ENCODE measurements at places on chromosomes 12 and 14.

DNA sequence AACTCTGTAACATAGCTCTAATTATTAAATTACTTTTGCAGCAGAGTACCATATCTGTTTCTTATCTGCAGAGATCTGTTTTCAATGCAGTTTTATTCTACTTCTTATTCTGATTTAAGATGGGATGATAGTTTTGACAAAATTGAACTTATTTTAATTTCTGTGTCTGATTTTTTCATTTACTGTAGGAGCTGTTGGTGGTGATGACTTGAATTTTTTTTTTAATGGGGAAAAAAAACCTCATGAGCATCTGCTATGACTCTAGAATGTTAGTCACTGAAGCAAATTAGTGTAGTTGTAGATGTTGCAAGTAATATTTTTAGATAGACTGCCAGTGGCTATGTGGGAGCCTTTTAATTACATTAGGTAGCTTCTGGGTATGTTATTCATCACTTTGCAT lies 23.4 kb downstream of the DNM1L start:
- no peak for ATAC-seq

DNA sequence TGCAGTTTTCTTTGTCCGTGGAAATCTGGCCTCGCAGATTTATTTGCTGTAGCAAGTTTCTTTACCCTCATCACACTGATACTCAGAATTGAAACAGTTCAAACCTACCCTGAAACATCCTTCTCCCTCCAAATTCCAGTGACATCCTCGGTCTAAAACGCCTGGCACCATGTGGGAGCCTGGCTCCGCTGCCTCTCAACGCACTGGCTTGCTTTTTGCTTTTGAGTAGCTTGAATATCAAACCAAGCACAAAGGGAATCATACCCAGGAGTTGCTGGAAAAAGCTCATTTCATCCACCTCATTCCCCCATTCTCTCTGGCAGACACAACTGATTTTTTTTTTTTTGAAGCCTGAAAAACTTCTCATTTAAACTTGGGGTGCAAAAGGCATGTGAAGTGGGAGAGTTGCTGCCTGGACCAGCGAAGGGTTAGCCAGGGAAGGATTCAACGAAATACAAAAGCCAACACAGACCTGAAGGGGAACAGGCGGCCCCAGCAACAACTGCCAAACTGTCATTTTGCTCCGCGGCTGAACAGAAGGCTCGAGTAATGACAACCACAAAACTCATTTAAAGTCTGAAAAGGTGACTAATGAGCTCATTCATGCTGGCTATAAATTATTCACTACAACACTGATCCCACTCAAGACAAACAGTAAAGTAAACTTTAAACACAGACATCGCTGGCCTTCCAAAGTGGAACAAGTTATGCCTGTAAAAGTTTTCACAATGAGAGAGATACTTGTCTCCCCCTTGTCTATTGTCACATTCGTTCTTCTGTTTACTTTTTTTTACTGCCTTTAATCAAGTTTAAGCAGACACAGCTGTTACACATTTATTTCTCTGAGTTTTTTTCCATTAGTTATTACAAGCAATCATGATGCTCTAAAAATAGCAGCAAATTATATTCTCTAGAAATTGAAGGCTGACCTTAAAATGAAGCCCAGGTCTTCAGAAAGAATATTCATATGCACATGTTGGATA lies 12.5 kb upstream of the FOXN3 start:
- no peak for ATAC-seq

- no peak for ATAC-seq
These were observed 18.8 kb downstream of the EGLN3 start for GRCh38 chr14:33932033-33932432.

DNA sequence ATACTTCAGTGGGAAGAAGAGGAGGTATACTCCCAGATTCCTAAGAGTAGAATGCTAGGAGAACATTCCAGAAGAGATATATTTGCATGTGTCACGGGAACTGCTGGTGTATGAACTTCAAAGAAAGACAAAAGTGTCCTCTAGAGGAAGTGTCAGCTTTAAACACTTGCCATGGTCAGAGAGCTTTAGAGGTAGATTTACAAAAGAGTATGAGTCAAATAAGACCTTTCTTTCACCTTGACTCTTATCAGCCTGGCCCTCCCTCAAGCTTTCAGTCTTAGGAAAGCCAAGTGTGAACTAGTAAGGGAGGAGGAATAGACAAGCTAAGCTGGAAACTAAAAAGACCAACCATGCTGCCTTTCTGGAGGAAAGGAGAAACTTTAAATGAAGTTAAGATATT lies 34.7 kb downstream of the COX8C start:
- ATAC-seq, result peak; percentile 68

DNA sequence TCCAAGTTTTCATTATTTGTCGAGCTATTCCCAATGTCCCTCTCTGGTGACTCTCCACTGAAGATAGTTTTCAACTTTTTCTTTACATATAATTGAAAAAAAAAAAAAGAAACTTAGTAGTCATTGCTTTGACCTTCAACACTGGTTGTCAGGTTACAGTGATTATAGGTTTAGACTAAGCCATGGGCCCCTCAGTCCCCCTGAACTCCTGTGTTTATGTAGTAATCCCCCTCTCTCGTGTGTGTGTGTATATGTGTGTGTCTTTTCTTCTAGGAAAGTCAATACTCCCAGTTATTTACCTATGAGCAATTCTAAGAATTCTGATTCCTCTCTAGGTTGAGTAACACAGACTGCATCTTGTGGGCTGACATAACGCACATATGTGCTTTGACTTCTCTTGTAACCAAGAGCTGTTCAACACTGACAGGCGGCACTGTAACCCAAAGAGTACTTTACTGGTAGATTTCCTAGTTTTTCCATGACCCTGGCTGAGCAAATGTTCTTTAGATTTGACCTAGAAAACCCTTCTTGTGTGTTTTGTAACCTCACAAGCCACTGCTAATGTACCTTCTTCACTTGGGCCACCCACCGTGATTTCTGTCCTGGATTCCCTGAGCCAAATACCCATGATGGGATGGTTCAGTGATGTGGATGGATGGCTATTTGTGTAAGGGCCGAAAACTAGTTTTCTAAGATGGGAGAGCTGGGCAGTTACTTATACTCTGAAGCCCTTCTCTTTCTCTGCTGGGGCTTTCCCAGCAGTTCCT lies 15.0 kb upstream of the MANSC4 start:
- ATAC-seq, result no peak

- no peak for ATAC-seq
These were observed 216.7 kb upstream of the TMTC1 start for GRCh38 chr12:30000401-30000800.

DNA sequence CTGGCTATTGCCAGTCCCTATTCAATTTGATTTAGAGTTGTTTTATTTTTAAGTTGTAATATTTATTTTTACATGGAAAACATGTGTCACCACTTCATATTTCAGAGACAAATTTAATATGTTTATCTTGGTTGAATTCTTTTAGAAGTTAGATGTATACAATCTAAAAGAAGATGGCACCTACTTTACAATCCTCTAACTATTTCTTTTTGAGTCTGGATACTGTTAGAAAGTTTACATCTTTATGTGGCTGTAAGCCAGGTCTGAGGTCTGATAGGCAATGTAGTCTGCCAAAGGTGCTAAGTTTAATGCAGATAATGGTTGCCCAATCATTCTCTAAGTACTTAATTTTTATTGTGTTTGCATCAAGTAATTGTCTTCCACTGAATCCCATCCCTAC lies 7.2 kb upstream of the LMO3 start:
- no peak for ATAC-seq

DNA sequence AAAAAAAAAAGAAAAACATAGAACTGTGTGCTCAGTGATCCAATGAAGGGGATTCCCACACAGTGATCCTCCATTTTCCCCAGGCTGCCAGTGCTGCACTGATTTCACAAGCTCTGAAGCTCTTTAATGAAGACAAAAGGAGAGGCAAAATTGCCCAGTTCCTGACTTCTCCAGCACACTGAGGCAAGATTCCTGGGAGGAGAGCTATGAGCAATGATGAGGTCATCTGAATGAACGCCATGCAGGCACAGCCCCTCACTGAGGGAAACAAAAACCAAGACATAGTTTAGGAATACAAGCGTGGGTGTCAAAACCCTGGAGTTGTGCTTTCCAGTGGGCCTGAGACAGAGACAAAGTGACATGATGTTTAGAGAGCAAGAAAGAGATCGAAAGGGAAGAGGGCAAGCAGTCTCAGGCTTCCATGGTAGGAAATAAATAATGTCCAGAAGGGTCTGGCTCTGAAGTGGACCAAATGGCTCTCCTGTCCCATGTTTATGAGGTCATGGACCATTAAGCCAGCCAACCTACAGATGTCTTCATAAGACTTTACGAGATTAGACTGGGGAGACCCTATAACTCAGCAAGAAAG lies 40.9 kb upstream of the SMUG1 start:
- ATAC-seq, result peak; percentile 73

DNA sequence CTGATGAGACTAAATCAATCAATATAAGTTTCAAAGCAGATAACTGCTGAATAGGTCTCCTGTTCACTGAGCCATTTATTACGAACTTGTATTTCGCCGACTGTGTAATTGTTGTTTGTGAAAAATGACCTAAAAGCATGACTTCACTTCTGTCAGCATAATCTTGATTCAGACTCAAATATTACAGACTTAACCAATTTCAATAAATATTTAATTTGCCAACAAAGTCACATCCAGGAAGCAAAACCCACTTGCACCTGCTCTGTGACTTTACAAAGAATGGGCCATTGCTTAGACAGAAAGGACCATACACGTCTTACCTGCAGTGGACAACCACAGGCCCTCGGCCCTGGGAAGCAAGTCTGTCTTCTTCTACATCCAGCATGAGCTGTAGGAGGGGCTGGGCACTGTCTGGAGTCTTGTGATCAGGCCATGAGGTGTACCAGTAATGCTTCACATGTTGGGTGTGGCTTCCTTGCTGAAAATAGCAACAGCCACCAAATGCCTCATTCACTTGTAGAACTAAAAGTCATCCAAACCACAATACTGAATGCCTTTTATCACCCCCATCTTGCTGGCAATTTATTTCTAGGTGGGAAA lies 23.5 kb upstream of the PTPRB start:
- ATAC-seq, result no peak

GRCh38 chr12:50765095-50765911 lies 1.4 kb downstream of the ATF1 start:
- peak; percentile 44 for ATAC-seq

DNA sequence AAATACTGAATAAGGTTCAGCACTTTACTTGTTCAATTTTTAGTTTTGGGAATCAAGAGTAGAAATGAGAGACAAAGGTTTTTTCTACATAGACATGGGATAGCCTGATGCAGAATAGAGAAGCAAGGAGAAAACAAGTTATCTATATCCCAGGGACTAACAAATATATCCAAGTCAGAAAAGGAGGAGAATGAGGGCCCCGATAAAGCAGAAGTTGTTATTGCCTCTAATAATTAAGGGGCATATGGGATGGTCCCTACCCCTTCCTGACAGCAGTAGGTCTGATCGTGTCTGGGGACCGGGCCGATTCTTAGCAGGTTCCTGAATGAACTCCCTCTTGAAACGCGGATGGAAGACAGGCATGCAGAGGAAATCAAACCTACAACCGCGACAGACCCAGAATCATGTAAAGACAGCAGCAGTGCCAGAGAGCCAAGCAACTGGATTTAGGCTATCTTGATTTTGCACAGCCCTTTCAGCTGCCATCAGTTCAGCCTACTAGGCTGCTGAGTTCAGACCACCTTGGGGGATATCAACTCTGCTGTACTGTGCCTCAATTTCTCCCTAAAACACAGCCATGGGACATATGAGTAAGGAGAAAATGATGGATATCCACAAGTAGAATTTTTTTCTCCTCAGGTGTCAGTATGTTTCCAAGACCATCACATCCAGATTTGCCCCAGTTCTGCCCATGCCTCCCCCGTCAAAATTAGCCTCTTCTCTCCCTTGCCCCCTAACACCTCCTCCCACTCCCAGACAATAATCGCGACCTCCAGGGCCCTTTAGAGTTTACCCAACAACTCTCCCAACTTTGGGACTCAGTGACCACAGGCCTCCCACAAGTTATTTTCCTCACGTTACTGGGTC lies 706 bp downstream of the PRMT5 start:
- ATAC-seq, result no peak

DNA sequence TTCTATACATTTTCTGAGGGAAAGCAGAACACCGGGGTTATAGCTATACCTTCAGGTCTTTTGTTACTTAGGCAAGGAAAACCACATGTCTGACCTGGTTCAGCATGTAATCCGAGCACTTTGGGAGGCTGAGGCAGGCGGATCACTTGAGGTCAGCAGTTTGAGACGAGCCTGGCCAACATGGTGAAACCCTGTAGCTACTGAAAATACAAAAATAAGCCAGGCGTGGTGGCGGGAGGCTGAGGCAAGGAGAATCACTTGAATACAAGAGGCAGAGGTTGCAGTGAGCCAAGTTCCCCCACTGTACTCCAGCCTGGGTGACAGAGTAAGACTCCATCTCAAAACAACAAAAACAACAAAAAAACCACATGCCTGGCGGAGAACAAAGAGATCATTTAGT lies 177.6 kb downstream of the ACSS3 start:
- ATAC-seq, result no peak

DNA sequence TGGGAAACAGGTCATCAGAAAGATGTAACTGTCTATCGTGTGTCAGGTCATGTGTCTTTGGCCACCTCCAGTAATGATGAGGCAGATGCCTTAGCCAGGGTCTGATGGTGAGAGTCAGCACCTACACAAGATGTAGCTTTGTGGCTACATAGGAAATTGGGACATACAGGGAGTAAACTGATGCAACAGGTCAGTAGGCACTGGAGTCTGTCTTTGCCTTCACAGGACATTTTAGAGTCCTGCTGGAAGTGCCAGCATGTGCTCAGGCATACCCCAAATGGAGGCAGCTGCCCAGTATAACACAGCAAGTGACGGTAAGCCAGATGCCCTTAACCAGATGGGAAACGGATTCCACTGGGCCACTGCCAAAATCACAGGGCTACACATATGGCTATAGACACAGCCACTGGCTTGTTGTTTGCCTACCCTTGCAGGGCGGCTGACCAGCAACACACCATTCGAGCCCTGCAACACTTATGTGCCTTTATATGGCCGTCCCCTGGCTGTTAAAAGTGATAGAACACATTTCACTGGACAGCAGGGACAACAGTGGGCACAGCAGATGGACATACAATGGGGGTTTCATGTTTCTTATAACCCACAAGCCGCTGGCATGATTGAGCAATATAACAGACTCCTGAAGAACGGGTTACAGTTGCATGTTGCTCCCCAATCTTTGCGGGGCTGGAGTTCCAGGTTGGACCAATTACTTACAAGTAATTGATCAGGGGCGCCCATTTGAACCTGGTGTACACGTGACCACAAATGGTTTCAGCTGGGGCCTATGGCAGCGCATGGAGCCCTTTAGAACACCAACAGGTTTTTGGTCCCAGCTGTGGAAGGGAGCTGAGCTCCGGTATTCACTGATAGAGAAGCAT lies 12.9 kb upstream of the RNASE12 start:
- ATAC-seq, result no peak

Data from stimulated activated memory B cell treated with anti-CD40 and anti-IgM and Interleukin-4, amounts not matched to agents 10 μg/mL and 1 μg/mL and 100 μg/mL, for 72 hours (primary cell).